NB4 (cell line): ENCODE measurements at places on chromosomes 5 and 9.

GRCh38 chr5:35488791-35489190 is 128.9 kb upstream of the SPEF2 start:
- DNase-seq = peak; percentile 67

DNA sequence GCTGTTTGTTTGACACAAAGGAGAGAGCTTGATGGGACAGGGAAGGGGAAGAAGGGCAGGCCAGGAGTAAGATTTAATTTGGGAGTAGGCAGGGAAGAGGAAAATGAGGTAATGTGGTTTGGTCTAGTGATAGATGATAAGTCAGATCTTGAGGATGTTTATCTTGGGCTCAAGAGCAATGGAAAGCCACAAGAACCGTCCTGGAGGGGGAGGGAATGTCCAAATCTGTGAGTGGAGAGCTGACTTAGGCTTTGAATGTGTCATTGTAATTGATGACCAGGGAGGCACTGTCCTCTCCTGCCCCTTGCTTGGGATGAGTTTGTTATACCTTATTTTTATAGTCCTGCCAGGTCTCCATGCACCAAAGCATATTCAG is 37.5 kb downstream of the MAMDC2 start:
- DNase-seq = peak; percentile 1

DNA sequence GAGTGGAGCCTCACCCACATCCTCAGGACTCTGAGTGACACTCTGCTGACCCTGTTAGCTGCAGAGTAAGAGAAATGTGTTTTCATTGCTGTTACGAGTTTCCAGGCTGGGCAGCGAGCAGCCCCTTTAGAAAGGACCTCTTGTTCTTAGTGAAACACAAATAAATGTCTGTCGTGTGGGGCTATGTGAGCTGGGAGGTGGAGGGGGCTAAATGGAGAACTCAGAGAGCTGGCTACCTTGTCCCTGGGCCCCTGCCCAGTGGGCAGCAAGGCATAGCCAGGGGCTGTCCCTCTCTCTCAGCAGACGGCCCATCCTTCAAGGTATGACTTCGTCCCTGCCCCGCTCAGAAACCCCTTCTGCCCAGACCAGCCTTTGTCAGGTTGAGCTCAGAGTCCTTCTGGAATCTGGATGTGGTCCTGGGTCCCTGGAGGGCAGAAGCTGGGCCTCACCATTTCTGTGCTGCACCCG is 10.2 kb downstream of the DCANP1 start:
- no peak for DNase-seq

DNA sequence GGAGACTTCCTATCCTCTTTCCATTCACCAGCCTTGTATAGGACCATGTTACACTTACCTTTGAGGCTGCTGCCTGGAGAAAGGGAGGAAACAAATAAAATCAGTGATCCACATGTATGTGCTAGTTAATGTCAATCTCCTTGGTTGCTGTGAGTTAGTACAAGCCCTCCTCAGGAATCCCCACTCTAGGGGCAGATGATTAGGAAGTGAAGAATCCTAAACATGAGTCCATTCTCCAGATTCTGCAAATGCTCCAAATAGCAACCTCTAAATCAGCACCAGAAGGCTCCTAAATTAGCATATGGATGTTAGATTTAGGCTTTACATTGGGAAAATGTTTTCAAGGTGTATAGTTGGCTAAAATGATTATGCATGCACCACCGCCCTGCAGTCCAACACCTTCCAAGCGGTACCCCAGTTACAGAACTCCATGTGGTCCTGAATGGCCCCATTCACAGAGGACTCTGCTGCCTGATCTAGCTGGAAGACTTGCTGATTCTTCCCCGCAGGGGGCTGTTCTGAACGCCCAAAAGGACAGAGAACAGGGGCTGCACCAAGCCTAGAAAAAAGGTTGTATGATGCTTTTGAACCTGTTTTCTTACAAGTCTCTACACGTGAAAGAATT is 123.2 kb downstream of the TLE1 start:
- DNase-seq = no peak

DNA sequence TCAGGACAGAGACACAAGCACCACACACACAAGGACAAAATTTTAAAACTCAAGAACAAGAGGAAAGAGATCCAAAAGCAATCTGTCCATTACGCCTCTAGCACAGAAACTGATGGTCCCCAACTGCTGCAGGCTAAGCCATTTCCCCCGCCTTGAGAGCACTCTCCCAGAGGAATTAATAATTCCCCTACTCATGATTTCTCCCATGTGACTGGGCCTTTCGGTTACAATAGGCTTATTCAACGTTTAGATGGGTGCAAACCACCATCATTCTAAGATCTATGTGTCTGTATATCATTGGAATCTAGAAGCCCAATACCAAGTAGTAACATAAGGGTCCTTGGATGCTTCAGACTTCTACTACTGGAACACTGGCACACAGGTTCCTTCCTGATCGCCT is 18.8 kb downstream of the BRD8 start:
- no peak for DNase-seq

DNA sequence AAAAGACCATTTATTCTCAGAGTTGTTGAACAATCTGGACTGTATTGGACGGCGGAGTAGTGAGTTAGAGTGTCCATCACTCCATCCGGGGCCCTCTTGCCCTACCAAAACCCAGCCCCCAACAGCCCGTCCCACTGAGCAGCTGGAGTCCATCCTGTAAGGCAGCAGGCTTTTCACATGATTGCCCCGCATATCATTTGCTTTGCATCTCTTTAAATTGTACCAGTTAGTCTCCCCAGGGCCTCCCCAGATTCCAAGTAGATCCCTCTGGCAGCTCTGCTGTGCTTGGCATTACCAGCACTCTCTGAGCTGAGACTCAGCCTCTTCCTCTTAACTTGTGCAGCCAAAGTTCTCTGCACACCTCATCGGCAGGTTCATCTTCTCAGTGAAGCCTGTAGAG is 48.6 kb upstream of the ADCY2 start:
- DNase-seq = no peak

DNA sequence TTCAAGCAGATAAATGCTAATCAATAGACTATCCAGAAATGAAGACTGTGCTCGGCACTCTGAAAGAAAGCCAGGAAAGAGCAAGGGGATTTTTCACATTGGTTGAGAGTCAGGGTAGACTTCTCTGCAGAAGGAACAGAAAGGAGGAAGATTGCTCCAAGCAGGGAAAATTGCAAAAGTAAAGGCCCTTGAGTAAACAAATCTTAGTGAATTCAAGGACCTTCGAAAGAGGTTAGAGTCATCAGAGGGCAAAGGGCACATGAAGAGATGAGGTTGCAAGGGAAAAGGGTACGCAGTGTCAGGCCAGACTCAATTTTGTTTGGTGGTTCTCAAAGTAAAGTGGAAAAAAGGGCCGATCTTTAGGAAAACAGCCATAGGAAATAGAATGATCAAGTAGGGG is 157.6 kb upstream of the RAI14 start:
- DNase-seq = no peak

DNA sequence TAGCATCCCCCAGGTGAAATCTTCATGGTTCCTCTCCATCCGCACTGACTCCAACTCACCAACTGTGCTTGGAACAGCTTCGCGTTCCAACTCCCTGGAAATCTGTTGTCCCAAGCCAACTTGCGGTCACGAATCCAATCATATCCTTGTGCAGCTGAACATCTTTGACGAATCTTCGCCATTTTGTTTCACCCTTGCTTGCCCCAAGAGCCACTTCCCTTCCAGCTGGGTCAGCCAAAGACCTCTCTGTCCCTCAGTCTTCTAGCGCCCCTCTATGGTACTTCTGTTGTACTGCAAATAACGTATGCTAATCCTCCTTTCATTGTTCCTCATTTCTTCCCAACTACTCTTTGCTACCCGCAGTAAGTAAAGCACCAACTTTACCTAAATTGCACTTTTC is 61.0 kb upstream of the TARS1 start:
- peak; percentile 57 for DNase-seq

- no peak for DNase-seq
Measured at GRCh38 chr5:91059409-91059808, 323.7 kb downstream of the ARRDC3 start.

DNA sequence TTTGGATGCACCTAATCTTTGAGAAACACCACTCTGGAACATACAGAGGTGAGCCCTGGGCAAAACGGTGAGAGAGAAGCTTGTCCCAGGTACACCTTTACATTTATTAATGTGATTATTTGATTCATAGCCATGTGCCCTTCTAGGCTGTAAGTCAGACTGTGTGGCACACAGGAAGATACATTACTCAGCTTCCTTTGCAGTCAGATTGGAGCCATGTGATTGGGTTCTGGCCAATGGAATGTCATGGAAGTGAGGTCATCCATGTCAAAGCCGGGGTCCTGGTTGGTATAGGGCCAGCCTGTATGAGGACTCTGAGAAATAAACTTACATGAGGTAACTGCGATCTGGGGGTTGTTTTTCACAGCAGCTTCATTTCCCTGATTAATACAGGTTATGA is 106.8 kb upstream of the CD180 start:
- no peak for DNase-seq

- no peak for DNase-seq
Measured at GRCh38 chr5:71938895-71939294, 168.4 kb upstream of the MAP1B start.

- peak; percentile 21 for DNase-seq
Measured at GRCh38 chr5:42250-42649, 49.7 kb upstream of the PLEKHG4B start.

DNA sequence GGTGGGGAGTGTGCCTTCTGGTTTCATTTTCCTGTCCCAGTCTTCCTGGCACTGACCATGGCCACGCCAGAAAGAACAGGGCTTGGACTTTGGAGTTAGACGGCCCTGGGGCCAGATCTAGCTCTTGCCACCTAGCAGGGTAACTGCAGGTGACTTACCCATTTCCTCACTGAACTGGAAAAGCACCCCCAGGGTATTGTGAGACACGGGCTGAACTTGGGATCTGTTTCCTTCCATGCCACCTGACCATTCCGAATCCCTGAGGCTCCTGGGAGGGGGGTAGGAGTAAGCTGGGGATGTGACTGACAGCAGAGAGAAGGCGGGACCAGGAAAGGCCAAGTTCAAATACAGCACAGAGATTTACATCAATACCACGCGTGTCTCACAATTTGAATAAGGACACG is 9.4 kb downstream of the HNRNPAB start:
- no peak for DNase-seq

DNA sequence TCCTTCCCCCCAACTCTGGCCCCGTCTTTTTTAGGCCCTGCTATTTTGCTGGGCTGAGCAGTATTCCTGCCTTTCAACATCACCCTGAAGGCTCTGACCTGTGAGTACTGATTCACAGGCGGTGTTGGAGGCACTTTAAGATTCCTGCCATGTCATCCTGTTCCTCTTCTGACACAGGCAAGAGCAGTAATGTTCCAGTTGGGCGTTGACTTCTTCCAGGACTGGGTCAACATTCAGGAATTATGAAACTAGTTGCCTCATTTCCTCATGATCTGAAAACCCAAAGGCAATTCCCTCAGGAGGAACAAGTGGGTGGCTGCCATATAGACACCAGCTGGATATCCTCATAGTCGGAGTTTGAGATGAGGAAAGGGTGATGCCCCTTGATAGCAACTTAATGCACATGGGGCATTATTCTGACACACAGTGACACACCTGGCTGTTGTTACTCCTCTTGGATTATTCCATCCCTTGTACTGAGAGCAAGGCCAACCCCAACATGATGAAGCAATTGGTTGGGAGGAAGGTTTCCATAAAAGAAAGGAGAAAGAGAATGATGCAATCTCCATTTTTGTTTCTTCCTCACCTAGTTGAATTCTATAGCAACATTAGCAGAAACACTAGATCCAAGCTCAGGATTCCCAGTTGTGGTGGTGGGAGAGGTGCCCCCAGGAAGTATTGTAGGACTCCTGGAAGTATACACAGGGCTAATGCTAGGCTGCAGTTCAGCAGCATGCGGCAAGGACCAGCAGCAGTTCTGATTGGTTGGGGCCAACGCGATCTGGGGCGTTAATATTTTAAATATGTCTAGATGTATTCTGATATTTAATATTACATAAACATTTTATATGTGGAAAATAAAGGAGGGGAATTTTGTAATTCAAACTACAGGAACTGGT is 19.6 kb upstream of the GLRX start:
- DNase-seq = no peak

DNA sequence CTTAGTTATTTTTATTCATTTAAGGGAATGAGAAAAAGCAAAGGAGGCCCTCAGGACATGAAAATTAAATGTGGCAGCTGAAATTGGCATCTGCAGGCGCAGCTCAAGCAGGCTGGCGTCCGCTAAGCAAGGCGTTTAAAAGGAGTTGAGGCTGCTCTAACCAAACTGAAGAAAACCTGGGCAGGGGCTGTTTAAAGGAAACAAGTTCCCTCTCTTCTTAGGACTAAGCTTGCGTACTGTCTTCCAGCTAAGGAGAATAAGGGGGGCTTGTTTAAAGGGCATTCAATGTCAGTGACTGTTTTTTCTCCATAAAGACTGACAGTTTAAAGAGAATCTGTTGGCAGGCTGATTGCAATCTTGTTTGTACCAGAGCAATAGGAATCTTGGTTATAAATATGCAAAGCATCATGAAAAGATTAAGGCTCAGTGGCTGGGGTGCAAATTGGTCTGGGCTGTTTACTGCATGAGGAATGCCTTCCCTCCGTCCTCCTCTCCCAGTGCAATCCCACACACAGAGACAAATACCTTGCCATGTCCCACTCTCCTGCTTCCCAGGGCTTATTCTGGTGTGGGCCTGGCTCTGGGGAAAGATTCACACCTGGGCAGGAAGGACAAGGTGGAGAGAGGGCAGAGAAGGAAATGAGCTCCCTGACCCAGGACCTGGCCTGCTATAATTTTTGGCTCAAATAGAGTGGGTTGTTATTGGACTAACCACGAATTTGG is 85.9 kb upstream of the LIFR start:
- DNase-seq = no peak

GRCh38 chr9:127554966-127555839 is 56.9 kb upstream of the STXBP1 start:
- no peak for DNase-seq

DNA sequence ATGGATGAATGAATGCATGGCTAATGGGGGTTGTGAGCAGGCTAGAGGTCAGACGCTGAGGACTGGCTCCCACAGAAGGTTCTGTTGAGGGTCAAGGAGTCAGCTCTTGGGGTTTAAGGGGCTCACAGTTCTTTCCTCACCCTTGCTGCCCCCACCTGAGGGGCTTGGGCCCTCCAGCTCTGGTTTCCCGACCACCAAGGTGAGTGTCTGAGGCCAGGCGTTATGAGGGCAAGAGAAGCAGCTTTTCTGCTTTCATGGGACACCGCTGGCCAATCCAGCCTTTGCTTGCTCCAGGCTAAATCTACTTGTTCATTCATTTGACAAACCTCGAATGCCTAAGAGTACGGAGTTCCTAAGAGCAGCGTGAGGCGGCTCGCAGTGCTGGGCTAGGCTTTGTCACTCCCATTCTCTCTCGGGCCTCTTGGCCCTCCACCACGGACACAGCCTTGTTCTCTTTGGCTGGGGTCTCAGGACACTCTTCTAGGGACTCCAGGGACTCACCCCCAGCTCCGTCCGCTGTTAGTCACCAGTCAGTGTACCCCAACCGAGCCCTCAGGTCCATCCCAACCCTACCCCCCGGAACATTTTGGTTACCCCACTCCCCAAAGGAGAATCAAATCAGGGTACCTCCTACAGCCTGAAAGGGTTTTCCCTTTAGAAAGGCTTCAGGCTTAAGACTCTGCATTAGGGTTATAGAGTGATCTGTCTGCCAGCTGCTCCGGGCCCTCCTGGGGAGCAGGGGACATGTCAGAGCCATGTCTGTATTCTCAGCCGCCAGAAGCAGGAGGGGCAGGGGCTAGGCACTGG is 210.1 kb upstream of the MVB12B start:
- no peak for DNase-seq

- no peak for DNase-seq
Measured at GRCh38 chr5:6659941-6660684, 26.9 kb downstream of the SRD5A1 start.

GRCh38 chr9:87435189-87435880 is 62.3 kb upstream of the DAPK1 start:
- no peak for DNase-seq
